Renal cortex interstitium (tissue), 15 donors: ENCODE measurements at places on chromosomes 1 and 21. TPM values are rescaled to one million over a fixed set of nuclear protein-coding genes. Genes with fewer than 3 reads are reported as not detected.

DNA sequence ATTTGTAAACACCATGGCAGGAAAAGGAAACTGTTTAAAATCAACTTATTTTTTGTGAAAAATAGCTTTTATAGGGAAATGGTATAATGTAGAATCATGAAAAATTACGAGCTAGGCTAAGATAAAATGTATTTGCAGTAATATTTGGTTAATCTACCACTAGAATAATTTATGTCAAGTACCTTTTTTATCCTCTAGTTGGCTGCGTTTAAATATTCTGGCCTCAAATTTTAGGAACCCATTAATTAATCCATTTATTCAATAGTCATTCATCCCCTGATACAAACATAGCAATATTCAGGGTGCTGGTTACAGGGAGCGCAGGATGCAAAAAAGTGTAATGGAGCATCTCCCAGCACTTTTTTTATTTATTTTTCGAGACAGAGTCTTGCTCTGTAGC, 8.6 kb upstream of the IER5 start:
- DNase-seq, result no peak

DNA sequence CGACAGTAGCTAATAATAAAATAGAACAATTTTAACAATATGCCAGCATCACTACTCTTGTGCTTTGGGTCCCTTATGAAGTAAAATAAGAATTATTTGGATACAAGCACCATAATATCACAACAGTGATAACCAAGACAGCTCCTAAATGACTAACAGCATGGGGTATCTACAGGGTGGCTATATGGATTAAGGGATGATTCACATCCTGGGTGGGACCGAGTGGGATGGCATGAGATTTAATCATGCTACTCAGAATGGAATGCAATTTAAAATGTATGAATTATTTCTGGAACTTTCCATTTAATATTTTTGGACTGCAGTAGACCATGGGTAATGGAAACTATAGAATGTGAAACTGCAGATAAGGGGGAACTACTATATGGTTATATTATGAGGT, 28.1 kb upstream of the B3GALNT2 start:
- DNase-seq, result no peak

GRCh38 chr1:4595341-4596225, 58.8 kb upstream of the AJAP1 start:
- no peak for DNase-seq

DNA sequence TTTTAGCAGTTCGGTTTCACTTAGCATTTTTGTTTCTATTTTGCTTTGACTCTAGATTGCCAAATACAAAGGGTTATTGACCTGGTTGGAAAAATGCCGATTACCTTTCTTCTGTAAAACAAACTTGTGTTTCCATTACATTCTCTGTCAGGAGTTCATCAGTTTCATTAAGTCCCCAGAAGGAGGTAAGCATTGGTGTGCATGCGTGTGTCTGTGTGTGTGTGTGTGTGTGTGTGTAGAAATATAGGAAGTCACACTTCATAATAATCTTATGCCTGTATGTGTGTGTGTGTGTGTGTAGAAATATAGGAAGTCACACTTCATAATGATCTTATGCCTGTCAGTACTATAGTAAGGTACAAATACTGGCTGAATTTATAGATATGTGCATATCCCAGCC, 10.0 kb downstream of the RGSL1 start:
- DNase-seq, result no peak

Gene C2CD4D
- not detected for polyA plus RNA-seq

DNA sequence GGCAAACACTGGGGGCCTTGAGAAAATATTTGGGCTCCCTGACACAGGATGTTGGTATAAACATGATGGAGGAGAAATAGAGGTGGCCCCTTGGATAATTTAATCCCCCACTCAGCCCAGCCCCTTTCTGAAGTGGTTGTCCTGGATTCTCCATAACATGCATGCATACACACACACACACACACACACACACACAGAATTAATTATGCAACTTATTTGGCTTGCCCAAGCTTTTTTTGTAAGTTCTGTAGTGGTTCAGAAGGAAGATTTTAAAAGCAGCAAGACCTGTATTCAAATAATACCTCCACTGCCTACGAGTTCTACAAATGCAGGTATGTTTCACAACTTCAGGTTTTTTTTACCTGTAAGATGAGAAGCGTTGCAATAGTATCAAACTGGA, 15.0 kb downstream of the ATF3 start:
- no peak for DNase-seq

DNA sequence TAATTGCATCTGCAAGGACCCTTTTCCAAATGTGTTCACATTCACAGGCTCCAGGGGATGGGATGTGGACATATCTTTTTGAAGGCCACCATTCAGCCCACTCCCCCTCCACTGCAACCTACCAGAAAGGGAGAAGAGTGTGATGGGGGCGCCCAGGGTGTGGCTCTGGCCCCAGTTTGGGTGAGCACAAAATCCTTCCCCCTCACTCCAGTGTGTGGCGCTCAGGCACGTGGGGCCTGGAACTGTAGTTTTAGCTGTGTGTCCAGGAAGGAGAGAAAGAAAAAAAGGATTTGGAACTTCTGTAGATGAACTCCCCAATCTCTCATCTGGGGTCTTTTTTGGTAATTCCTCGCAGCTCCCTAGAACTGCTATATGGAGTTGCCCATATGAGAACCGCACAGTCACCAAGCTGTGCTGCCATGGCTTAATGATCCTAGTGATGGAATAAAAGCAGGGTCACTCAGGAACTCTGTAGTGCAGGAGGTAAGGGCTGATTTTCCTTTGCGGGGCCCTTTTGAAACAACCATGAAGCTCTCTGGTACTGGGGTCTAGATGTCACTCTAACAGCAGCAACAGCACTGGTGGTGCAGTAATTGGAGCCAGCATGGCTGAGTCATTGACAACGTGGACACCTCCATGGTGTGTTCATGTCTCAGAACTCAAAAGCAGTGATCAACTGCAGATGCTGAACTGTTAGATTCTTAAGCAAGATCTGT, 17.0 kb downstream of the AGT start:
- DNase-seq, result no peak

DNA sequence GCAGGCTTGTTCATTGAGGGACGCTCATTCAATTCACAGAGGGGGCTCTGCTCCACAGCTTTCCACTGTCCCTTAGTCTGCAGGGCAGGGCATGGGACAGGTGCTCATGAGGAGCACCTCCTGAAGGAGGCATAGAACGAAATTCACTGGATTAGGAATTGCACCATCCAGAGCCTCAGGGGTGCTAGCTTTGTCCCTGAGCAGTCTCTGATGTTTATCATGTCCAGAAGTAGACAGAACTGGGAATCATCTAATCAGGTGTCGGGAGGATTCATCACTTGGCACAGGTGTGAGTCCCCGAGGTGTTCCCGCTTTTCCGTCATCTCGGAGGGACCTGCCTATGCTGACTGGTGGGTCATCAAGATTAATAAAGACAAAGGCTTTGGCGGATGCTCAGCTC, 321.4 kb downstream of the AJAP1 start:
- DNase-seq, result no peak
